ENCODE measurements at places on chromosomes 6 and 20.

- no peak for DNase-seq
Observed at GRCh38 chr20:21564127-21564773, 50.4 kb upstream of the NKX2-2 start.

GRCh38 chr6:152450519-152450918 lies 186.6 kb downstream of the SYNE1 start:
- no peak for DNase-seq

DNA sequence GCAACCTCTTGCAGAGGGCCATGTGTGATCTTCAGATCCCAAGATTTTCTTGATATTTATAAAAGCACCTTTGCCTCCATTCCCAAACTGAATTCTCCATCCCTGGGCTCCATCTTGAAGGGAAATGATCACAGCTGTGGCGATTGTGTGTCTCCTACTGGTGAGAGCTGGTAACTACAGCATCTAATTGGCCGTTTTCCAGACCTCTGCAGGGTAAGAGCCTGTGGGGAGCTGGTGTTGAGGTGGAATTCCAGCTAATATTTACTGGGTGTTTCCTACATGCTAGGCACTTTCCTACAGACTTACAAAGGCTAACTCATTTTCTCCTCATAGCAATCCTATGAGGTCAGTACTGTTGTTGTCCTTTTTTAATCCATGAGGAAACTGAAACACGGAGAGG lies 59.2 kb upstream of the FNDC1 start:
- peak; percentile 53 for DNase-seq

GRCh38 chr6:12102350-12102749 lies 90.2 kb downstream of the HIVEP1 start:
- DNase-seq: no peak

- no peak for DNase-seq
Observed at GRCh38 chr6:32815996-32816395, 806 bp downstream of the HLA-DOB start.

- no peak for DNase-seq
Observed at GRCh38 chr6:69881322-69882151, 15.2 kb downstream of the COL19A1 start.
